ENCODE measurements at places on chromosomes 3 and 15. TPM values are rescaled to one million over a fixed set of nuclear protein-coding genes. Genes with fewer than 3 reads are reported as not detected.

DNA sequence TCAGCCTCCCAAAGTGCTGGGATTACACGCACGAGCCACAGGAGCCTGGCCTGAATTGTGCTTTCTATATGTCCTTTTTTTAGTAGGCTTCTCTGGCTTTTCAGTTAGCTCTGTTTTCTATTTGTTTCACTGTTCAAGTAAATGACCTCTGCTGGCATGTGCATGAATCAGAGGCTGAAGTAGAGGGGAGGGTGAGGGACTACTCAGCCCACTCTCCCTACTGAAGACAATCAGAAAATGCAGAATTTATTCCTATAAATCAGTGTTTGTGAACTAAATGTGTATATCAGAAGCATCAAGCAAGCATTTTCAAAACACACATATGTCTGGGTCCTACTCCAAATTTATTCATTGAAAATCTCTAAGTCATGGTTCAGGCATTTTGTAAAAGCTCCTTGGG lies 45.0 kb downstream of the ZMAT3 start:
- DNase-seq, result no peak

DNA sequence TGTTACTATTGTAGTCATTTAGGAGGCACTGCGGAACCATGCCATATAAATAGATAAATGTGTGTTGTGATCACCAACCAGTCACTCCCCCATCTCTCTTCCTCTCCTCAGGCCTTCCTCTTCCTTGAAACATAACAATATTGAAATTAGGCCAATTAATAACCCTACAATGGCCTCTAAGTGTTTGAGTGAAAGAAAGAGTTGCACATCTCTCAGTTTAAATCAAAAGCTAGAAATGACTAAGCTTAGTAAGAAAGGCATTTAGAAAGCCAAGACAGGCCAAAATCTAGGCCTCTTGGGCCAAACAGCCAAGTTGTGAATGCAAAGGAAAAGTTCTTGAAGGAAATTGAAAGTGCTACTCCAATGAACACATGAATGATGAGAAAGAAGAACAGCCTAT lies 8.1 kb upstream of the DNASE1L3 start:
- DNase-seq, result no peak

The FAIM gene
- 13.5 TPM for polyA plus RNA-seq

DNA sequence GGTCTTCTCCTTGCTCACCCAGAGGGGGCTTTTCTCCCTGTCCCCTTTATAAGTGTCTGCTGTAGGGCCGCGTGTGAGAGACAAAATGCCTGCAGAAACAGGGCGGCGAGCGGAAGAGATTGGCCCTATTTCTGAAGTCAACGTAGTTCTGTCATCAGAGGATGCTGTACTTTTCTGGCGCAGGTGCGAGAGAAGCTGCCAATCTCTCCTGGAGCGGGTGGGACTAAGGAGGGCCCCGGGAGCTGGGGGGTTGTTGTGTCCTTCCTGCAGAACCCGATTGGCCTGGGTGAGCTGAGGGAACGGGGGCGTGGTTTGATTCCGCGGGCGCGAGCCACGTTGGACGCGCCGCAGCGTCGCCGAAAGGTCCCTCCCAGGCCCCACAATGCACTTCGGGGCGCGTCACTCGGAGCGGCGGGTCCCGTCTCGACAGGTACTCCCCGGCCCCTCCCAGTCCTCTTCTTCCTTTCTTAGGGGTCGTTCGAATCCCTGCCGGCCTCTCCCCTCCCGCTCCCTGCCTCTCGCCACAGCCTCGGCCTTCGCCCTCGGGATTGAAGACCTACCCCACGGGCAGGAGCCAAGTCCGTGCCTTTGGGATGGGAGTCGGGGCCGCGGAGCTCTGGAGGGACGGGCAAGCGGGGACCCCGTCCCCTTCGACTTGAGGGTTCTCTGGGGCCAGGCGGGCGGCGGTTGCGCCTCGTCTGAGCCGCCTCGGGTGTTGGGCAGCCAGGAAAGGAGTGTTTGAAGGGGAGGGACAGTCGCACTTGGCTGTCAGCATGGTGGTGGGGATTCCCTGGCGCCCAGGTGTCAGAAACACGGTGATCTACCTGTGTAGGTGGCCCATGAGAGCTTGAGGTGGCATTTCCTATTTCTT lies at the start of gene SEC22A:
Gene SEC22A (plus strand): TSS at position 387 of the 871 bp plus-strand sequence. CDS start 7,275 bp downstream, outside the sequence.
- peak; percentile 96 for DNase-seq

- DNase-seq, result no peak
Observed at GRCh38 chr3:120048355-120049041, 45.7 kb downstream of the GSK3B start.

DNA sequence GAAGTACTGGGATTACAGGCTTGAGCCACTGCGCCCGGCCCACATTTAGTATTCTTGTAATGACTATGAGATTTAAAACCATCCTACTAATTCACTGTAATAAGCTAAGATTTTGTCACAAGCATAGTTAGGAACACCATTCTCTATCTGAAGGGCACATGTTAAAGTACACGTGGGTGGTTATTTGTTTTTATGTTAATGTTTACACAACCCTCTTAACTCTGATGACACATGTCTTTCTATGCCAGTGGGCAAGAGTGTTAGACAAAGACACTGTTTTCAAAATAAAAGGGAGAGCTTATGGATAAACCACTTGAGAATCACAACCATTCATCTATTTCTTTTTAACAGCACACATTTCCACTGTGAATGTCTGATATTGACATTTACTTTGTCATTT lies 537.6 kb upstream of the IL12A start:
- no peak for DNase-seq

DNA sequence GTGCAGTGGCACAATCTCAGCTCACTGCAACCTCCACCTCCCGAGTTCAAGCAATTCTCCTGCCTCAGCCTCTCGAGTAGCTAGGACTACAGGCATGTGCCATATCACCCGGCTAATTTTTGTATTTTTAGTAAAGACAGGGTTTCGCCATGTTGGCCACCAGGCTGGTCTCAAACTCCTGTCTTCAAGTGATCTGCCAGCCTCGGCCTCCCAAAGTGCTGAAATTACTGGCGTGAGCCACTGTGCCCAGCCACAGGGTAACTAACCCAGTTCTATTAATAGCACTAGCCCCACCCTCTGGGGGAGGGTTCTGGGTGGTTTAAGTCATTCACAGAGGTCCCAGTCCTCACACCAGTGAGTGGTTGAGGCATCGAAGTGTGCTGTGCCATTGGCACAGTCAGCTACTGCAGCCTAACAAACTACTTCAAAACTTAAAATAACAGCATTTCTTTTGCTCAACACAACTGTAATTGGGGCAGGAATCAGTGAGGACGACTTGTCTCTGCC lies 44.0 kb downstream of the RHCG start:
- no peak for DNase-seq

The STAC gene
- 29.2 TPM for polyA plus RNA-seq
